Neural cell (in vitro differentiated cells): ENCODE measurements at places on chromosomes 7 and 10. TPM values are rescaled to one million over a fixed set of nuclear protein-coding genes. Genes with fewer than 3 reads are reported as not detected.

Gene CYP2C9
- polyA plus RNA-seq = not detected in 2 replicates

Gene EN2
- polyA plus RNA-seq = not detected in 2 replicates

Gene UPK3BL2
- polyA plus RNA-seq = 9.0 and 23.6 TPM in 2 replicates

Gene GNB2
- 279 and 284 TPM in 2 replicates for polyA plus RNA-seq

Gene RBM20
- 0.07 and 0.58 TPM in 2 replicates for polyA plus RNA-seq

Gene ATOH7
- 2.5 and 3.0 TPM in 2 replicates for polyA plus RNA-seq

Gene CDNF
- polyA plus RNA-seq = 1.5 TPM in 1 of 2 replicates, not detected in the other

Gene HOGA1
- polyA plus RNA-seq = not detected in 2 replicates

Gene NUTM2D
- 8.2 and 8.3 TPM in 2 replicates for polyA plus RNA-seq

Gene CYP2C8
- 5.1 TPM in 2 replicates for polyA plus RNA-seq

Gene PHKG1
- 2.6 TPM in 1 of 2 replicates, not detected in the other for polyA plus RNA-seq

Gene MNX1
- not detected in 2 replicates for polyA plus RNA-seq

Gene MYPN
- polyA plus RNA-seq = not detected in 2 replicates

Gene COL28A1
- 1.0 and 1.4 TPM in 2 replicates for polyA plus RNA-seq

Gene SLC18A2
- 0.05 and 0.24 TPM in 2 replicates for polyA plus RNA-seq

Gene CYP2W1
- polyA plus RNA-seq = not detected in 2 replicates

Gene LIPM
- polyA plus RNA-seq = not detected in 2 replicates

Gene LIPF
- polyA plus RNA-seq = not detected in 2 replicates

Gene EIF4H
- polyA plus RNA-seq = 170 and 180 TPM in 2 replicates

Gene PLPP4
- polyA plus RNA-seq = 4.4 and 8.3 TPM in 2 replicates

Gene ADRA2A
- 1.5 and 2.5 TPM in 2 replicates for polyA plus RNA-seq

Gene AKR1C1
- polyA plus RNA-seq = 183 and 228 TPM in 2 replicates

Gene C7orf57
- not detected in 2 replicates for polyA plus RNA-seq
